Mesendoderm (in vitro differentiated cells): ENCODE measurements at places on chromosomes 7 and 10.

- DNase-seq: no peak
Measured at GRCh38 chr10:77104459-77104980, 533.1 kb downstream of the KCNMA1 start.

- DNase-seq: no peak
Measured at GRCh38 chr10:128421371-128422160, 295.3 kb upstream of the MKI67 start.

GRCh38 chr7:64665980-64666662, at the start of gene ZNF107:
Gene ZNF107, plus strand, starts transcription at chr7:64666133. Its CDS starts 150 bp downstream, at chr7:64666283.
- DNase-seq: peak; percentile 98

DNA sequence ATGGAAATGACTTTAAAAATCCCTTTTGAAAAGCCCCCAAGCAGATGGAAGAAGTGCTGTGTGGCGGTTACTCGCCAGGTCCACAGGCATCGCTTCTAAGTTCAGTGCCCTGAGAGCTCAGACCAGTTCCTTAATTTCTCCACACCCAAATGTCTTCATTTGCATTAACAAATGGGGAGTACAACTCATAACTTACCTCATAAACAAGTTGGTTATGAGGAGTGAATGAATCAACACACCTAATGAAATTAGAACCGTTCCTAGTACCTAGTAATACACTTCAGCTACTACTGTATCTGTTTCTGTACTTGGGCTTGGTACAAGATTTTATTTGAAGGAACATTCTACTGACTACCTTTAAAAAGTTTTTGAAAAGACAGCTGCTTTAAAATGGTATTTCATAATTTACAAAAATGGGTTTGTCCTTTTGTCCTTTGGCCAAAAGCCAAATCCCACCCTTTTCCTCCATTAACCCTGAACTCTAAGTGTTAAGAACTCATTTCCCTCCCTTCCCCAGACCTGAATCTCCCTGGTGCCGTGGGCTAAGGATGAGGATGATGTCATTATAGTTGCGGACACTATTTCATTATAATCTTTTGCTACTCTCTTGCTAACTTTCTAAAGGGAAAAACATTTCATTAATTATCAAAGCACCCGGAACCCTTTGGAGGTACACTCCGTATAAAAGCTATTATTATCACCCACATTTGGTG, 221.5 kb upstream of the CELF2 start:
- peak; percentile 46 for DNase-seq
